ENCODE measurements at places on chromosomes 7 and 10.

DNA sequence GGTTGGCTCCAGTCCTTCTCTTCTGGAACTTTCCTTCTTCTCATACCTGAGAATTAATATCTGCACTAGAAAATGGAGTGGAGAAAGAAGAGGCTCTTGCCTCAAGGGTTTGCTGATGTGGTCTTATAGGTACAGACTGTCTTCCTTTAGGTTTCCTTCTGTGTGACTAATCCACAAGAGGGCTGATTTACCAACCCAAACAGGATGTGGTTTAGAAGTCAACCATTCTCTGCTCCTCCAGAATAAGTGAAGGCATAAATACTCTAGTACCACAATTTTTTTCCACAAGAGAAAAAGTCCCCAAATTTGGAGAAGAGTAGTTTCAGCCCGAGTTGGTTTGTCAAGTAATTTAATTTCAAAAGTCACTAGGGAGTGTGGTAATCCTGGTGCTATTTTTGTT, 85.8 kb downstream of the NRP1 start:
- no peak for DNase-seq

DNA sequence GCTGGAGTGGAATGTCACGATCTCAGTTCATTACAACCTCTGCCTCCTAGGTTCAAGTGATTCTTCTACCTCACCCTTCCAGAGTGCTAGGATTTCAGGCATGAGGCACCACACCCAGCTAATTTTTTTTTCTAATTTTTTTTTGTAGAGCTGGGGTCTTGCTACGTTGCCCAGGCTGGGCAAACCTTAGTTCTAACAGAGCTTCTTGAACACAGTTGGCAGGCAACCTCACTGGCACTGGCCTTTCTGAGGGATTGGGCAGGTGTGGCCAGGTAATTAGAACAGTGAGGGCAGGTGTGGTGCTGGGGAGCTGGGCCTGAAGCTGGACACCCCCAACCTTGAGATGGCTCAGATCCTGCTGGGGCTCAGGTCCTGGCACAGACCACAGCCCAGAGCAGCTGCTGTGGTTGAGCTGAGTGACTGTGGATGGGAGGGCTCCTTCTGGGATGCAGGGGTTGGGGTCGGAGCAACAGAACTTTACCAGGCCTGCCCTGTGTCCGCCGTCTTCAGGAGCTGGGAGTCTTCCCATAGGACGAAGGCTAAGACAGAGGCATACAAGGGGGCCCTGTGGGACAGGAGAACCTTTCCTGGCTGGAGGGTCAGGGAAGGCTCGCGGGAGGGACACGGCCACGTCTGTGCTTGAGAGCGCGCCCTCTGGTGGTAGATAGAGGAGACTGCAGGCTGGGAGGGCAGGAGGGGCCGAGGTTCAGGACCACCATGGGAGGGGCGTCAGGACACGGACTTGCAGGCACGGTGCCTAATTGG, 48.2 kb downstream of the COL26A1 start:
- DNase-seq, result no peak

DNA sequence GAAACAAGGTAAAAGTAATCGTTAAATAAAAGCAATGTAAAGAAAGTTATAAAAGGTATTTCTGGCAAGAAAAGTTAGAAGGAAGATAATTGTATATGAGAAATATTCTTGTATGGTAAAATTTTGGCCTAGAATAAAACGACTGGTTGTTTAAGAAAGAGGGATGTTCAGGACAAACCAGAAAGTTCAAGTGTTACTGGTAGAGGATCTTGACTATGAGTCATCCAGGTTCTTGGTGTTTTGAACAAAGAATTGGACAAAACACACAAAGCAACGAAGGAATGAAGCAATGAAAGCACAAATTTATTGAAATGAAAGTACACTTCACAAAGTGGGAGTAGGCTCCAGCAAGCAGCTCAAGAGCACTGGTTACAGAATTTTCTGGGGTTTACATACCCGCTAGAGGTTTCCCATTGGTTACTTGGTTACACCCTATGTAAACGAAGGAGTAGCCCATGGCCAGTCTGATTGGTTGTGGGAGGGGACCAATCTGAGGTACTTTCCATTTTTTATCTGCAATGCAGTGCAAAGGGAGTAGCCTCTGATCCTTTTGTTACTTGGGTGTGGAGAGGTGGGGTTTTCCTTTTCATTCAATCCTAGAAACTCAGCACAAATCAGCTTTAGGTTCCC, 22.4 kb upstream of the GARS1 start:
- DNase-seq, result no peak

- no peak for DNase-seq
Observed at GRCh38 chr7:151045262-151045661, 3.1 kb upstream of the ASIC3 start.

GRCh38 chr7:128920913-128921582, 10.5 kb upstream of the KCP start:
- no peak for DNase-seq

- DNase-seq, result no peak
Observed at GRCh38 chr7:106777674-106778299, 87.3 kb upstream of the PIK3CG start.

GRCh38 chr10:121460733-121461132, 137.5 kb downstream of the FGFR2 start:
- no peak for DNase-seq

DNA sequence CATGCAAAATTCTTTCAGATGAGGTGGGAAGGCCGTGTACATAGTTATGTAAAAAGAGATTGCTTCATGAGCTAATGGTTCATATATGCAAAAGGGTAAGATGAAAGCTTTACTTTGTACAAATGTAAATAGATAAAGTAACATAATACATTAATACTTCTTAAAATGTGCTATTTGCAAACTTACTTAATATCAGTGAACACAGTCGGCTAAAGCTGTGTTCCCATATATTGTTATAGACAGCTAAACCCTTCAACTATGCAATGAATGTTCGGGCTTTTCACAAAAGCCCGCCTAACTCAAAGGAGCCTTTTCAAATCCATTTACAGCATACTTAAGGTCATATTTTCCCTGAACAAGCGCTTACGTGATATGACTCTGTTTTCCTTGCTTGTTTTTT, 340.6 kb upstream of the GALNT17 start:
- no peak for DNase-seq

GRCh38 chr10:94757916-94758315, 4.6 kb upstream of the CYP2C19 start:
- DNase-seq, result no peak

- no peak for DNase-seq
Observed at GRCh38 chr10:52814506-52814905, 41.9 kb upstream of the MBL2 start.

DNA sequence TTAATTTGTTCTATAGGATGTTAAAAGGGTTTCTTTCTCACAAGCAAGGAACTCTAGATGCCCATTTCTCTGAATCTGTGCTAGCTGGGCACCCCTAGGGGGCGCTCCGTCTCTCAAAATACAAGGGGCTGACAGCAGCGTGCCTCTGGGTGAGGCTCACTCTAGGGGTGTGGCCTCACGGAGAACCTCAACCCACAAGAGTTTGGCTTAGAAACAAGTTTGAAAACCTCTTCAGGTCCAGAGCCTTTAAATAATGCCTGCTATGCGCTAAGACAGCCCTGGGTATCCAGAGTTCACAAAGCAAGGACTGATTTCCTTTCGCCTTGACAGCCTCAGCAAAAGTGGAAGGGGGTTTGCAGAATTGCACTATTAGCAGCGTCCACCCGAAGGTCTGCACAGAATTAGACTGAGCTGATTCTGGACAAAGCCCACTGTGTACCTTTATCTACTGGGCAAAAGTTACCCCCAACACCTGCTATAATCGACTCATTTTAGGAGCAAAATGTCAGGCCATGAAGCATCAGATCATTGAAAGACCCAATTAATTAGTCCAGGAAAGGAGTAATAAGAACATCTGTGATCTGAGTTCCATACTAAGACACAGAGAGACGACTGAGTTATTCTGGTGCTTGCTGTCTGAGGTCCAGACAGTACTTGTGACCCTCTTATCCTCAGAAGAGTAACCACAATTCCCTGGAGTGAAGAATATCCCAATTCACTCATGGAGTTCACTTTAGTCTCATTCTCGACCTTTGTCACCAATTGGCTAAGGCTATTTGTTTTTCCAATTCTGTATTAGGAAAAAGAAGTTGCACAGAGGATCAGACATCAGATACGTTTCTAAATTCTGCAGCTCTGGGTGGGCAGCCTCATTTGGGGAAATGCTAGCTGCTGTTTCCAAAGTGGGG, 574 bp upstream of the CPED1 start:
- DNase-seq, result peak; percentile 30

DNA sequence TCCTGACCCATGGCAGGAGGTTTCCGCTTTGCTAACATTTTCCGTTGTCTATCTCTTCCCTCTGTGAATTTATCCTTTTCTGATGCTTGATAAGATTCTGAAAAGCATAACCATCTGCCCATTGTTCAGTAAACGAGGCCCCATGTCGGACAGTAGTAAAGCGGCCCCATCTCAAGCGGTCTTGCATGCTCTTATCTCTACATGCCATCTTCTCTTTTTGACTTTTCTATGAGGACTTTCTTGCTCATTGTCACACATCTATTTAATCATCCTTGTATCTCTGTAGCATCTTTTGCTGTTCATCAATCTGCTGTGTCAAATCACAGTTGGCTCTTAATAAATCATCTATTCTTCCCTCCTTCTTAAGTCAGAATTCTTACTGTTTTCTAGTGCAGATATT, 37.6 kb downstream of the ZNF248 start:
- DNase-seq, result no peak

GRCh38 chr7:33039257-33039902, 23.2 kb downstream of the NT5C3A start:
- no peak for DNase-seq

DNA sequence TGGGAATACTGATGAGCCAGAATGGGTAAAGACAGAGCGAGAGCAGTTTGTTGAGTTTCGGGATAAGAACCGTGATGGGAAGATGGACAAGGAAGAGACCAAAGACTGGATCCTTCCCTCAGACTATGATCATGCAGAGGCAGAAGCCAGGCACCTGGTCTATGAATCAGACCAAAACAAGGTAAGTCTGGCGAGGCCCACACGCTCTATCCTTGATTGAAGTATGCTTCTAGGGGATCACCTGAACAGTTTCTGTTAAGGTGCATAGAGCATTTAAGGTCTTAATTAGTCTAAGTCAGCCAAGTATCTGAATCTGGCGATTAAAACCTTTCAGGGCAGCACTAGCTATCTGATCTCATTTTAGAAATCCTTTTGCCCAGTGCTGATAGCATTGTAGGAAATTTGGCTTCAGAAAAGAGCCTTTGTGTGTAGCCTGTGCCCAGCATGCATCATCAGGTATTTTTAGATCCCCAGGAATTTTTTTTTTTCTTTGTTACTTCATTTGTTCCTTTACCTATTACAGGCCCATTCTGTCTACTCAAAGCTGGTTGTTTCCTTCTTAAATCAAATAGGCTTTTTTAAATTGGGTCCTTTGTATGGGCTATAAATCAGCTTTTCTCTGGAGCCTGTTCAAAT, 8.0 kb downstream of the OPN1SW start:
- no peak for DNase-seq

DNA sequence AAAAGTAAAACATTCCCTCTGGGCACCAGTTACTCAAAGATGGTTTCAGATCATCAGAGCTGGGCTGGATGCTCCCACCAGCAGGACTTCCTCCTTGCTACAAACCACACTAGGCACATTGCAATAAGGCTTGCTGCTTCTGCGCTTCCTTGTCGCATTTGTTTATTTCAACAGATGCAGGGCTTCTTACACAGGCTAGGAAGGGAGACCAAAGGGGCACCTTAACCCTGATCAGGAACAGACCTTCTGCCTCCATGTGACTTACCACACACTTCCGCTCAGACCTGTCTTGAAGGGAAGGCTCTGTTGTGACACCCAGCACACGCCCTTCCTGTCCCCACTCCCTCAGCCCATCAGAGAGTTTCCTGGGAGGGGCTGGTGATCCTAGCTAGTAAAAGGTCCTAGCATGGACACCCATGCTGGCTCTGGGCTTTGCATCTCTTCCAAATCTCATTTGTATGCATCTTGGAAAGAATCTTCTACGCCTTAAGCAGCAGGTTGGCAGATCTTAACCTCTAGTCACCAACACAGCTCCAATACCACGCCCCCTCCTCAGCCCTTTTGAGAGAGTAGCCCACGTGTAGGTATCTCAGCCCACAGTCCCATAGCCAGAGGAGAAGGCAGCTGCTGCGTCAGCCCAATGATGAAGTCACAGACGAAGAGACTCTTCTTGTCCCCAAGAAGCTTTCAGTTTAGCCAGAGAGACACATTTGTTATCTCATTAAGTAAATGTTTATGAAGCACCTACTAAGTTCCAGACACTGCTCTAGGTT, 47.1 kb upstream of the SVIL start:
- no peak for DNase-seq

DNA sequence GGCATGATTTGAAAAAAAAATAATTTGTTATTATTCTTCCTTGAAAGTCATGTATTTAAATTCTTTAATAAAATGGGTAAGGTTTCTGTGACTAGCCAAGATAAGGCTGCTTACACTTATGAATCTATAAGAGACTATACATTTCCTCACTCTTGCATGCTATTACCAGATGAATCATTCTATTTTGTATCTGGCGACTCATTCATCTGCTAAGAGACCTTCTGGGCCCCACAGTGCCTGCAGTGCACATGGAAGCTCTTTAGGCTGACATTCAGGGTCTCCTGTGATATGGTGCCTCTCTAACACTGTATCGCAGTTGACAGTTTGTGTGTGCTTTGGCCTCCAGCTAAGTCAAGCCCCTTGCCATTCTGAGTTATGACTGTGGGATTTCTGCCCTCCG, 121.9 kb downstream of the NRG3 start:
- no peak for DNase-seq

DNA sequence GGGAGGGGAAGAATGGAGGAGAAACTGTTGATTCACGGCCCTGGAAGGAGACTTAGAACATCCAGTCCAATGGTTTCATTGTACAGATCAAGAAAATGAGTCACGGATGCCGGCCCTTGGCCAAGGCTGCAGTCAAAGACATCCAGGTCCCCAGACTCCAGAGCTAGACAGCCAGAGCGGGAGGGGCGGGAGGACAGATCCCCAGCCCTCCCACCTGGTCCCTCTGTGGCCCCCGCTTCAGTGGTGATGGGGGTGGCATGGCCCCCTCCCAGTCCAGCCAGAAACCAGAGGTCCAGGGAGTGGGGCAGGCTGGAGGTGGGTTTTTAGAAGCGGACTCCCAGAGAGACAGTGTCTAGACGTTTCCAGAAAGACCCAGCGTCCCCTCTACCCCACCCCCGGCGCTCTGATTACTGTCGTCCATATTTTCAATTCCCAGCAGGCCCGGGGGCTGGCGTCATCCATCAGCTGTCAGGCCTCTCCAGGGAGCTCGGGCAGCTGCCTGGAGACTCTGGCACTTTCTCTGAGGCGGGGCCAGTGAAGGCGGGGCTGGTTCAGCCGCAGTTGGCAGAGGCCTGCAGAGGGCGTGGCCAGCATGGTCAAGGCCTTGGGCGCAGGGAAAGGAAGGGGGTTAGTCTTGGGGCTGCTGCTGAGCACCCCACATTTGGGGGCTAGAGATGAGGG, 8.0 kb upstream of the HSPB1 start:
- peak; percentile 77 for DNase-seq

- DNase-seq, result no peak
Observed at GRCh38 chr10:46092524-46093081, 46.5 kb upstream of the MSMB start.

GRCh38 chr7:88344956-88345832, 38.5 kb upstream of the STEAP4 start:
- DNase-seq, result no peak

GRCh38 chr7:80309971-80310549, 175.4 kb downstream of the GNAI1 start:
- no peak for DNase-seq

GRCh38 chr7:28166982-28167715, 13.4 kb downstream of the JAZF1 start:
- DNase-seq, result no peak

GRCh38 chr7:129855234-129855673, 97.5 kb downstream of the UBE2H start:
- DNase-seq, result no peak

- no peak for DNase-seq
Observed at GRCh38 chr7:90772410-90772809, 176.3 kb downstream of the CDK14 start.

Measured in NCI-H187 treated with DMSO at 0.1 percent for 48 hours (cell line).